NCI-H2081 treated with DMSO at 0.1 percent for 48 hours (cell line): ENCODE measurements at places on chromosomes 6 and 20.

DNA sequence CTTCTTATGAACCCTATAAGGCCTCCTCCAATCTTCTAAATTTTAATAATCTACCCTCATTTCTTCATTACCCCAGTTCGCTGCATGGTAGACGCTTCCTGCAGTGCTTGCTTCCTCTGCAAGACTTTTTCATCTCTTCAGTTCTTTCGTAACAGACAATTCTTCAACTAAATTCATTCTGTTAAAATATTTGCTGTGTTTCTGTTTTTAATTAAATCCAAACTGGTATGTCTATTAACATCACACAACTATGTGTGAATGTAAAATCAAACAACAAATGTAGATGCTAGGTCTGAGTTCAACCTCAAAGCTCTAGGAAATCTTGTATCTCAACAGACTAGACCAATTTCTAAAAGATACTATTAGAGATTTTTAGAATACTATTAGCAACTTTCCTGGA, 199.3 kb downstream of the RNGTT start:
- no peak for DNase-seq

GRCh38 chr6:148840256-148840655, 93.4 kb downstream of the UST start:
- no peak for DNase-seq

DNA sequence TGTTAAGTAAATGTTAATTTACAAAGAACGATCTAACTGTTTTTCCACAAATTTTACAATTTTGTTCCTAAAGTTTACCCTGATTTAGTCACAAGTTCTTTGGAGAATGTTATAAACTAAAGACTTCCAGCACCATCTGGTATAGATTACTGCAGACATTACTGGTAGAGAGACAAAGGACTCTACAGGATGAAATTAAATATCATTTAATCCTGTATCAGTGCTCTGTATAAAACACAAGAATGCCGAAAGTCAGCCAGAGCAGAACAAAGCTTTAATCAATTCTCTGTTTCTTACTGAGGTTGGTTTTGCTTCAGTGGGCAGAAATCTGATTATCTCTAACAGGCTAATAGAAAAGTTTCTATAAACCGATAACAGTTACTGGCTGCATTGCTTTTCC, 763.6 kb downstream of the TENT5A start:
- no peak for DNase-seq

- DNase-seq, result no peak
Measured at GRCh38 chr6:86949771-86950170, 12.4 kb downstream of the HTR1E start.

DNA sequence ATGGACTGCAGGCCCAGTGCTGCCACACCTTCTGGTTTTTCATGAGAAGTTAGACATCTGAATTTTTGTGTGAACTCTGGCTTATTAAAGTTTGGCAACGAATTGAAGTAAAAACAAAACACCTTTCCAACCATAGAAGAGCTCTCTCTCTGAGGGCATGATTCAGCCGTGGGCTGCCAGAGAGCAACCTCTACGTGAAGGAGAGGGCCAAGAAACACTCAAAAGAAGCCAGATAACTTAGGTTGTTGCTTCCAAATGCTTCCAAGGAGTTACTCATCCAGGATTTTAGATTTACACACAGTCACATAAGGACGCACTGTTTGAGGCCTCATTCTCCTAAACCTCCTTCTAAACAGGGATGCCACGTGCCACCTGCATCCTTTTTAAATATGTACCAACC, 65.5 kb downstream of the NRN1 start:
- DNase-seq, result no peak

- no peak for DNase-seq
Measured at GRCh38 chr6:137391061-137391814, 103.0 kb downstream of the OLIG3 start.

GRCh38 chr6:142304241-142304640, 2.4 kb downstream of the ADGRG6 start:
- no peak for DNase-seq

- no peak for DNase-seq
Measured at GRCh38 chr6:85983032-85983659, 340.5 kb upstream of the SYNCRIP start.

GRCh38 chr6:136961848-136962247, 39.7 kb downstream of the SLC35D3 start:
- no peak for DNase-seq

- DNase-seq, result no peak
Measured at GRCh38 chr20:5078399-5078958, 41.3 kb downstream of the PCNA start.

DNA sequence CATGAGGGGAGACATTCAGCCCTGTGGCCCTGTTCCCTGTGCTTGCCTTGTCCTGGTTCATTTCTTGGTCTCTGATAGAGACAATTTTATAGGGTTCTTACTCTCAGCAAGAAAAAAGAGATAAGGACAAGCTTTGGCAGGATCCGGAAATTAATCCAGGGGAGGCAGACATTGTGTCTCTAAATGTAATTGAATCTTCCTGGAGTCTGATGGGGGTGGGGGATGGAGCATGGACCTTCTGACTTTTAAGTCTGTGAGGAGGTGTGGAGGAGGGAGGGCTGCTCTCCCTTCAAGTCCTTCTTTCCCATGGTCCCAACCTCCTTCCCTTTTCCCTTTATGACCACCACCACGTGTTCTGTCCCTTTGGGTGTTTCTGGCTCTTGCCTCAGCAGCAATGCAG, 512.7 kb downstream of the DHX35 start:
- DNase-seq, result no peak

- DNase-seq, result no peak
Measured at GRCh38 chr6:154386848-154387717, 30.5 kb upstream of the IPCEF1 start.

DNA sequence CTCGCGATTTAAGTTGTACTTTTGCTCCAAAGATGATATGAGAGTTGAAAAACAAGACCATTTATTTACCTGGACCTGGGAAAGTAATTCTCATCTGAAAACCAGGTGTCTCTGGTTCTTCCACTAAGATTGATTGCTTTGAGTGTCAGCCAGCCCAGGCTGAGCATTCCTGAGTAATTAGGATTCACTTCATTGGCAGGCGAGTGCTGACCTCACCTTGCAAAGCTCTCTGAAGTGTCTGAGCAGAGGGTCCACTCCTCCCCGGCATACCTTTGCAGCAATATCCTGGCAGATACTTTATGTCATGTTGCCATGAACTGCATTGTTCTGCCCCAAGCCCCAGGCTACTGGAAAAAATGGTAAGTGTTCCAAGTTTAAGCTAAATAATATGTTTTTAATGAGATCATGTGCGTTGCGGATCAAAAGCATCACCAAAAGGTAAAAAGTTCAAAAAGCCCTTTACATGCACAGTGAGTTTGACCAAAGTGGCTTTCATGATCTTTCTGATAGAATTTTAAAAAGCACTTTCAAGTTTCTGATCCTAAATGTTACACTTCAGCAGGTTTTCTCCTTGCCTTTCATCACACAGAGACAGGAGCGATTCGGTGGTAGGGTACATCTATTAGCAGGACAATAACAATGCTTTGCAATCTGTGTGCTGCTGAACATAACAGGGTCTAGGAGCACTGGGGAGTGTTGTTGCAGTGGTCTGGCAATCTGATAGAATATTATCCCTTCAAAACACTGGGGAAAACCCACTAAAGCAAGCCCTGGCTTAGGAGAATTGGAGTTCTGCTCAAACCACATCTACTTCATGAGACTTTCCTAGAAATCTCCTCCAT, 127.8 kb upstream of the EEF1E1 start:
- DNase-seq, result no peak

DNA sequence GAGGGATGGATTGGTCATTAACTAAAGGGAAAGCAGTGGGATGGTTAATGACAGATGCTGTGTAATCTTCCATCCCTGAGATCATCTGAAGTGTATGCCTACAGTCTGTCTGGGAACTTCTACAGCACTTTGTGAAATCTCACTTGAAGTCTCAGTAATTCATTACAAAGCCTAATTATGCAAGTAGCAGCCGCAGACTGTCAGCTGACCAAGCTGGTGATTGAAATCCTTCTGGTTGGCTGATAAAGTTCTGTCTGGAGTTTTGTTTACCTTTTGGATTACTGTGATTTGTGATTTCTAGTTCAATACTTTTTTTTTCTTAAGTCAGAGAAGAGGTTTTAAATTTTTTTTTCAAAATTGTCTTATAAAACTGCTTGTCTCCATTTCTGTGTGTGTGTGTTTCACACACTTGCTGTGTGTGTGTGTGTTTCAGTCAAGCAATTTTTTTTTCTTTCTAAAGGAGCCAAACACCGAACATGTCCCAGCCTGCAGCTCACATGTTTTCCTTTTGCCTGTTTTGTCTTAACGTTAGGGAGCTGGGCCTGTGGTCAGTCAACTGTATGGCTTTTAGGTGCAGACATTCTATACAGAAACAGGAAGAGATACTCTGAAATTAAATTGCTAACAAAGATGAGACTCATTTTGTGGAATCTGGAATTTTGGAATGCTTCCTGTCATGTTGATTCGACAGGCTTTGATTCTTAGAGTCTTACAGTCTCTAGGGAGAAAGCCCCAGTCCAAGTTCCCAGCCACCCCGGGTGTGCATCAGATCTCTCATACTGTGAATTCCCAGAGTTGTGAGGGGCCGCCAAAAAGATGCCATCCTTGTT, 28.5 kb upstream of the ADGRF4 start:
- no peak for DNase-seq

GRCh38 chr20:50518270-50518721, 8.1 kb downstream of the PTPN1 start:
- DNase-seq, result no peak

DNA sequence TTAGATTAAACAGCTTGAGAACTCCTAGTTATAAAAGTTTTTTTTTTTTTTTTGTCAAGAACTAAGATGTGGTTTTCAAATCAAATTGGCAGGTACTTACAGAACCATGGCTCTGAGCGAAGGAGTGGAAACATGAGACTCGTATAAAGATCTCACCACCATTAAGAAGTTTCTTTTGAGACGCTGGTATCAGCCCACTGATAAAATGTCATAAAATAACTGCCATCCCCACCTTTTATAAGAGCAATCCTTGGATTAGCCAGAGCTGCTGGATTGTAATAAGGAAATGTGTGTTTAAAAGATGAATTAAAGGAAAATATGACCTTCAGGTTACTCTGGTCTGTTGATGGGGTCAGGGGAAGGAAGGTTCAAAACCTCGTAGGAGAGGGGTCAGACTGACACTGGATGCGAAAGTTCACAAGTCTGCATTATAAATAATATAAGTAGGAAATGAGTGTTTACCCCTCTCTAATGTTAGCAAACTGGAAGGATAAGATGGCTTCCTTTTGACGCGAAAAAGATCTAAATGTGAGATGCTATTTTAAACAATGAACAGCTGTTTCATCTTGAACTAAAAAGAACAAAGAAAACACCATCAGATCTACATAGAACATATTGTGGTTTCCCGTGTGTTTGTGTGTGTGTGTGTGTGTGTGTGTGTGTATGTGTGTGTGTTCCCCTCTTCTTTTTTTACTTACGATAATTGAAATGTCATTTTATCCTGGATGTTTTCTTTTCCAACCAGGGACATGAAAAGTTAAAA, 386.8 kb upstream of the JAG1 start:
- no peak for DNase-seq

GRCh38 chr20:22752324-22752723, 168.0 kb upstream of the FOXA2 start:
- DNase-seq, result no peak

- no peak for DNase-seq
Measured at GRCh38 chr6:123551939-123552707, 84.6 kb downstream of the TRDN start.

DNA sequence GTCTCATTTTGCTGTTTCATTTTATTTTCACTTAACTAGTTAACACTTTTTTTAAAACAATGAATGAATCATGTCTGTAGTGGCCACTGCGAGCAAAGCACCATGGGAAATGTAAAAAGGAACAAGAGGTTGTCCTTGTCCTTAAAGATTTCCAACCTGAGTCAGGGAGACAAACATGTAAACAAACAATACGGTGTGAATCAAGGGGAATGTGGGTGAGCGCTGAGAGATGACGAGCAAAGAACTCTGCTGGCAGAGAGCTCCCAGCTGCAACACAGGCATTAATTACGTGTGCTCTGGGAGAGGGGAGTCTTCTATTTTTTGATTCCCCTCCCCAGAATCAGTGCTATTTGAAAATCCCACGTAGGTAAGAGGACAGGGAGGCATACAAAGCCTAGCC, 84.3 kb downstream of the ATXN1 start:
- no peak for DNase-seq

GRCh38 chr20:11350126-11351005, 567.3 kb upstream of the BTBD3 start:
- no peak for DNase-seq

- DNase-seq, result no peak
Measured at GRCh38 chr6:46380152-46380807, 111.0 kb downstream of the RCAN2 start.

GRCh38 chr6:31567531-31568370, 4.3 kb upstream of the LTA start:
- DNase-seq, result no peak
